Stimulated activated CD8-positive, alpha-beta memory T cell treated with anti-CD3 and anti-CD28 coated beads, Interleukin-12 subunit alpha, Interleukin-12 subunit beta, amount 100 ng/mL, for 4 hours (primary cell): ENCODE measurements at places on chromosomes 11 and 22.

DNA sequence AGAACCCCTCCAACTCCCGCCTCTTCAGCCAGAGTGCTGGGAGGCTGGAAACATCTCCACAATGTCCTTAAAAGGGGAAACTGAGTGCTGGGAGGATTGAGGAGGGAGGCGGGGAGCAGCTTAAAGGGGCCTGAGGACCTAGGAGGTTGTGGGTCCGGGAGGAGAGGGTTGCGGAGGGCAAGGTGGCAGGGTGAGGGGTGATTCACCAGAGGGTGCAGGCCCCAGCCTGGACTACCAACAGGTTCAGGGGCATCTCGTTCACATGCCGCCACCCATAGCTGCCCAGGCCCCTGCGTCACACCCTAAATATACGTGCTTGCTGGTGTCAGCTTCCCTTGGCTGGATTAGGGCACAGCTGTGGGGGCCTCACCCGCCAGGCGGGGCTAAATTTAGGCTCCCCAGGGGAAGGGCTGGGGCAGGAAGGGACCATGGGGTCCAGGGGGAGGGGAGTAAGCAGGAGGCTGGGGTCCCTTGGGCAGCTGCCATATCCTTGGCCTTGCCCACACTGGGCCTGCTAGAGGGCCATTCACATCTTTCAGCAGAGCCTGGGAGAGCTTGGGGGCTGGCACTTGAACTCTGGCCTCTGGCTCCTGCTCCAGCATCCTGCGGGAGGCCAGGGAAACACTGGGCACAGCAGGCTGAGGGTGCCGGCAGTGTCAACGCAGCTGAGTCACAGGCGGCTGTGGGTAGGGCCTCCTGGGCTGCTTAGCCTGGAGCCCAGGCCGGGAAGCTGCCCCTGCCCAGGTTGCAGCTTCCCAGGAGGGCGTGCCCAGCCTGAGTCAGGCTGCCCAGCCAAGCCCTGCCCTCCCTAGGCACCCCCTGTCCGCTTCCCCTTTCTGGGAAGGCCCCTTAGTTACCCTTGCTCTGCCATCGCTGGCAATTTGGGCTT lies 1.3 kb downstream of the EHBP1L1 start:
- DNase-seq: no peak

GRCh38 chr11:130601764-130602460 lies 153.5 kb downstream of the ADAMTS15 start:
- no peak for DNase-seq

DNA sequence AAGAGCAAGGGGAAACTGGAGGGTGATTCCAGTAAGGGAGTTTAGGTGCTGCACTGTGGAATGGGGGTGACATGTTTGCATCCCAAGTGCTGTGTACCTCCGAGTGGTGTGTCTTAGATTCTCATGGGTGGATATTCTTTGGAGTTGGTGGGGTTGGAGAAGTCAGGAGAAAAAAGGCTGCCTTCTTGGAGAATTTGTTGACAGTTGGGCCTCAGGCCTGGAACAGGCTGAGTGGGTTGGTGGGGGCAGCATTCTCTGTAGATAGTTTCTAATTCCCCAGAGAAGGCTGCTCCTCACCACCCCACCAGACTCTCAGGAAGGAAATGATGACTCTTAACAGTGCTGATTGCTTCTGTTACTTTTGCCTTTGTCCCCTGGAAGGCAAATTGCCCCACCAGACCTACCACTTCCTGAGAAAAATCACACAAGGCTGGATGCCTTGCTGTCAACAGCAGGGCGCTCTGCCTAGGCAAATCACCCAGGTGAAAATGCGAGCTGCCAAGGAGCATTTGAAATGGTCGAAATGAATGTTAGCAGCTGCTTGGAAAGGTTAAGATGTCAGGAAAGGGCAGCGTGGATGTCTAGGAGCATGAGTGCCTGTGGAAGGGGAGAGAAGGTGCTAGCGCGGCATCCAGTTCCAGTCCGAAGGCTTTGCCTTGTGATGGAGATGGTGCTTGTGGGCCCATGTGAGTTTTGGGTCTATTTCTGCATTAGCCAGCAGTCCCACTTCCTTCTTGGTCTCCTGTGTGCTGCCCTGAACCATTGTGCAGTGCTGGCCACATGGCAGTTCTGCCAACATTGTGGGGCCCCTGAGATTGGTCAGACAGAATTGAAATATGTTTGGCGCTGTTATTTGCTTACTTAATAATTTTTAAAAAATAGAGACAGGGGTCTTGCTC lies 29.7 kb upstream of the SORL1-AS1 start:
- DNase-seq: peak; percentile 46

DNA sequence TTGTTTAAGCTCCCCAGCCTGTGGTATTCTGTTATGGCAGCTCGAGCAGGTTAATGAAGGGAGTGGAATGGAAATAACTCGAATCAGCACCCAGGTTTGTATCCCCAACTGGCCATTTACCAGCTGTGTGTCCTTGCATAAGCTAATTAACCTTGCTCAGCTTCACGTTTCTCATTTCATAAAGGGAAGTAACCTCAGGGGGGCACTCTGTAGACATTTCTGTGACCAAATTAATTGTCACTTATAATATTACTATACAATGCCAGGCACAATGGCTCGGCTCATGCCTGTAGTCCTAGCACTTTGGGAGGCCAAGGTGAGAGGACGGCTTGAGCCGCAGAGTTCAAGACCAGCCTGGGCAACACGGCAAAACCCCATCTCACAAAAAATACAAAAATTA lies 13.8 kb downstream of the ADA2 start:
- no peak for DNase-seq

DNA sequence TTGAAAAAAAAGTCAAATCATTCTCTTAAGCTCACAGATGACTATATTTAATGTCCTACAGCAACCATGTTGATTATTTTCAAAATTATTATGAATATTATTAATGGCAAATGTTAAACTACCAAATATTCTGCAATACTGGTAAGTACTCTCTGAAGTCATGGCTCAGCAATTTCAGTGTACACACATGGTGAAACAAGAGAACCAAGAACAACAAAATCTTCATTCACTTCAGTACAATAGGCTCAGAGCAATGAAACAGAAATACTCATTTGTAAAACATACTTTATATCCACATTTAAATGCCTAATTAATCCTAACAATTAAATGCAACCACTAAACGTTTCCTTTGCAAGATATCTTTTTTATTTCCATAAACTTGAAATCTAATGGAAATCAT lies 347.2 kb downstream of the TTC28 start:
- no peak for DNase-seq

DNA sequence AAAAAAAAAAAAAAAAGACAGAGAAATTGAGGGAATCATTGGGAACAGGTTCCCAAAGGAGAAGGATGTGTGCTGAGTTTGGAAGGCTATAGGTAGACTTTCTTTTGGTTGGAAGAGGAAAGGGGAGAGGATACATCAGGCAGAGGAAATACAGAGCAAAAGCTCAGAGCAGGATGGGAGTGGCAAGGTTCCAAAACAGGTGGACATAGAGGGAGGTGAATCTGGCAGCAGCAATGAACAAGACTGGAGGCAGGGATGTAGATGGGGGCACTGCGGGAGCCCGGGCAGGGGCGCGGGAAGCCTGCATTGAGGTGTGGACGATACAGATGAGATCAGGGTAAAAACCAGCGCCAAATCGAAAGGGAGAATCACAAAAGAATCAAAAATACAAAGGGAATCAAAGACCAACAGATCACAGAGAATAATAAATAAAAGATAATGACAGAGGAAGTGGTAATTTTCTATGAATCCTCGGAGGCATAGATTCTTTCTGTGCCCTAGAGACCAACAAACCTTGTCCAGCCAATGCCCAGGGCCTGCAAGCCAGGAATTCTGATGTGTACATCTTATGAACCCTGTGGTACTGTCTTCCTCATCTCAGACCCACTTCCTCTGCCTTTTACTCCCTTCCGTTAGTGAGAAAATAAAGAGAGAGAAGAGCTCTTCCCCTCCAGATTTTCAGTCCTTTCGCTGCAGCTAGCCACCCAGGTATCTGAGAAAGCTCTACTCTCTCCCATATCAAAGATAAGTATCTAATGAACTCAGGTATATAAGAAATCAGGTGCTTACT lies 70.3 kb downstream of the SLC1A2 start:
- DNase-seq: no peak

DNA sequence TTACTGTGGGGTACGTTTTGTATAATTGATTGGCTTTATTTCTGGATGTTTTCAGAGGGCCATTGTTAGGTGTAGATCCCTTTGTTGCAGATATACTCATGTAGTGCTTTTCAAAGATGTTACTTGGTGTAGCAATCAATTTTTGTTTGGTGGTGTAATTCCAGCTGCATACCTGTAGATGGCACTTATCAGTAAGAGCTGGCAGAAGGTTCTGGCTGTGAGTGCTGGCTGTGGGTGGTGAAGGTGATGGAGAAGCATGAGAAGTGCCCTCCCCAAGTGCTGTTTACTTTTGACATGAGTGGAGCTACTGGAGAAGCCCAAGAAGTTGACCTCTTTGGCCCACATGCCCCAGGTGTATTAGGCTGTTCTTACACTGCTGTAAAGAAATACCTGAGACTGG lies 1074.9 kb downstream of the FAM181B start:
- no peak for DNase-seq

DNA sequence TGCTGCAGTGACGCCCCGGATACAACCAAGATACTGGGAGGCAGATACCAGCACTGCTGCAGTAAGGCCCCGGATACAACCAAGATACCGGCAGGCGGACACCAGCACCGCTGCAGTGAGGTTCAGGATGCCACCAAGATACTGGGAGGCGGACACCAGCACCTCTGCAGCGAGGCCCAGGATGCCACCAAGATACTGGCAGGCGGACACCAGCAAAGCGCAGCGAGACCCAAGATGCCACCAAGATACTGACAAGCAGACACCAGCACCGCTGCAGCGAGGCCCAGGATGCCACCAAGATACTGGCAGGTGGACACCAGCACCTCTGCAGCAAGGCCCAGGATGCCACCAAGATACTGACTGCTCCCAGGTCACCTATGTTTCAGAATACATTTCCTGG lies 225.2 kb downstream of the BRD1 start:
- DNase-seq: no peak

DNA sequence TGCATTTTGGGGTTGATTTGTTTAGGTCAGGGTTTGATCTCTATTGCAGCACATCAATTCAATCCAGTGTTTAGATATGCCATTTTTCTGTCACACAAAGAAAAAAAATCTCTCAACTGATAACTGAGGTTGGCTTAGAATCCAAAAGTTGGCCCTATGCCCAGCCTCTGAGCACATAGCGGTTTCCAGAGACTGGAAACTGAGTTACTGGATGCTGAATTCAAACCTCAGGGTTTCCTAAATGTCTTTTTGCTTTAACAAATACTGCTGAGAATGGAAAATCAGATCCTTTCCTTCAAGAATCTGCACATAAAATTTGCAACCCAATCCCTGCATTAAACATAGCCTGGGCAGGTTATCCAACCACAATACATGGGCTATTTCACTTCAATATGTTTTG lies 4.0 kb downstream of the P4HA3 start:
- no peak for DNase-seq

GRCh38 chr11:130118165-130118564 lies 41.4 kb upstream of the ST14 start:
- no peak for DNase-seq

GRCh38 chr11:46291441-46292150 lies 14.1 kb downstream of the CREB3L1 start:
- no peak for DNase-seq

DNA sequence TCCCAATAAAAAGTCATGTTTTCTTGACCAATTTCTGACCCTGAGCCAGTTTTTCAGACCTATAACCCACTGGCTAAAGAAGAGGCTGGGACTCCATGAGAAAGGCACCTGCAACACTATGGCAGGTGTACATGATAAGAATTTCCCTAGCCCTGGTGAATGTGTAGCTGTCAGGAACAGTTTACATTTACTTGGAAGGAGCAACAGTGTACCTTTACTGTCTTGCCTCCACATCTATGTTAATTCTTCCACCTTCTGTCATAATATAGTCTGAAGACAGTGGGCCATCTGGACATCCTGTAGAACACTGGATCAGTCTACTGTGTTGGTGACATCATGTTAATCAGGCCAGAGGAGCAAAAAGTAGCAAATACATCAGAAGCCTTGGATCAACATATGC lies 72.1 kb upstream of the CD82 start:
- no peak for DNase-seq

DNA sequence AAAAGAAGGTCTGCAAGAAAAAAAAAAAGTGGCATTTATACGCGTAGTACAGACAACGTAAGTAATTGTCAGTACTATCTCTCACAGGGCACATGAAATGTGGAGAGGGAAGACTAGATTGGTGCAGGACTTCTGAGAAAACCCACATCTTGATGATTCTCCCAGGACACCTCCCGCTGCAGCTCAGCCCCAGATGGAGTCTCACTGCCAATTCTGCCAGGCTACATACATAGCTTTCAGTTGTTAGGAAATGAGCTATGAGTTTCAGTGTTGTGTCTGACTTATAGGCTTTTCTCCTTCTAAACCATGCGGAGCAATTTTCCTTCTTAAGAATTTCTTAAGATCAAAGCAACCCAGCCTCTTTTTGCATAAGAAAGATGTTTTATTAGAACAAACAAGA lies 9.6 kb downstream of the OR5A2 start:
- no peak for DNase-seq

DNA sequence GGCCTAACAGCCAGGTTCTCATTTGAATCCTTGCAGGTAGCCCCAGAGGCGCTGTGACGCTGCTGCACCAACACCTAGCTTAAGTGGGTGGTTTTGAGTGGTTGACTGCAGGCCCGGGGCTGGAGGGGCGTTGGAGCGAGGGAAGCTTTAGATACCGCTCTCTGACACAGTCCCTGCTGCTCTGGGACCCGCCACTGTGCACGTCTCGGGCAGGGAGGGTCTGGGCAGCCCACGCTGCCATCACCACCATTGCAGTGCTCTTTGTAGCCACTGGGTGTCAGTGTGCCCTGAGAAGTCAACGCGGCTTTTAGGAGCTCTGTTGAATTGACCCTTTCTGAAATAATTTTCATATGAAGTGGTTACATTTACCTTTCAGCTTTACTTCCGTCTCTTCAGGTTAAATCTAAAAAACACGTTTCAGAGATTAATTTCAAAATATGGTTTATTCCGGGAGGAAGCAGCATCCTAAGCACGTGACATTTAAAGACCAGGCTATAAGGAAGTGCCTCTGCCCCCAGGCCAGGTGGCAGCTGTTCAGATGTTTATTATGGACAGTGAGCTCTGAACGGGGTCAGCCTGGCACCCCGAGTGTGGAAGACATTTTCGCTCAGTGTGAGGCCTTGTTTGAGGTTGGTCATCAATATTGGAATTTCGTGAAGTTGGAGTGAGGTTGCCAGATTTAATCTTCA lies 30.9 kb upstream of the PARVB start:
- DNase-seq: peak; percentile 28

- DNase-seq: no peak
Observed at GRCh38 chr22:28936200-28936599, 52.8 kb downstream of the ZNRF3 start.
